ENCODE measurements at places on chromosomes 6 and 20. TPM values are rescaled to one million over a fixed set of nuclear protein-coding genes. Genes with fewer than 3 reads are reported as not detected.

The PSORS1C1 gene
- 3.8 TPM for total RNA-seq

The HAO1 gene
- not detected for total RNA-seq

The HTR1E gene
- 0.49 TPM for total RNA-seq

The BPI gene
- 0.40 TPM for total RNA-seq

The SYCP2L gene
- total RNA-seq, result 1.0 TPM

The ALDH5A1 gene
- total RNA-seq, result 19.4 TPM

- no peaks in the 10 kb centered on the region for H3K36me3 ChIP-seq
- no peaks in the 10 kb centered on the region for H3K4me1 ChIP-seq
- no peak overlapping the region for H3K4me3 ChIP-seq
- no peak overlapping the region for H3K27ac ChIP-seq
Measured at GRCh38 chr20:59644371-59644939, 40.1 kb downstream of the PHACTR3 start.

- peak; percentile 41 for DNase-seq
- no peaks in the 10 kb centered on the region for H3K36me3 ChIP-seq
- H3K27ac ChIP-seq, result peak overlapping the region; percentile 98
Measured at GRCh38 chr20:36573798-36574365, 485 bp downstream of the TGIF2 start.

GRCh38 chr20:1469306-1469905 is 2.8 kb upstream of the NSFL1C start:
- H3K4me1 ChIP-seq, result peaks cover 40% of the 10 kb centered on the region
- DNase-seq, result no peak
- no peaks in the 10 kb centered on the region for H3K36me3 ChIP-seq
- no peak overlapping the region for H3K4me3 ChIP-seq
- H3K27me3 ChIP-seq, result no peaks in the 10 kb centered on the region

DNA sequence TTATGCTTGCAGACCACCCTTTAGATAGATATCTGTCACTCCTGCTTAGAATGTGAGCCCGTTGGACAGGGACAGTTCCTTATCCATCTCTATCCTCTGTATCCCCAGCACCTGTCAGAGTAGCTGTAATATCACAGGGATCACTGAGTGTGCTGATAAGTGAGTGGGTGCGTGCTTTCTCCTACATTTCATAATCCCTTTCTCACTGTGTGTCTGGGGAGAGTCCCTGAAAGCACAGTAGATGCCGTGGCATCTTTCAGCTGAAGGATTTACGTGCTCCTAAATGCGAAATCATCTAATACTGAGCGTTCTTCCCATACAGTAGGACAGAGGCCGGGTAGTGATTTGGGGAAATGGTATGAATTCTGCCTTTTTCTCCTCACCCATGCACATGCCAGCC is 198.9 kb upstream of the SASH1 start:
- no peak overlapping the region for H3K4me3 ChIP-seq
- H3K36me3 ChIP-seq, result no peaks in the 10 kb centered on the region
- H3K27ac ChIP-seq, result no peak overlapping the region
- H3K4me1 ChIP-seq, result peaks cover 7% of the 10 kb centered on the region

- DNase-seq, result no peak
- peaks cover 9% of the 10 kb centered on the region for H3K4me1 ChIP-seq
- no peaks in the 10 kb centered on the region for H3K36me3 ChIP-seq
- no peak overlapping the region for H3K4me3 ChIP-seq
- no peaks in the 10 kb centered on the region for H3K27me3 ChIP-seq
Measured at GRCh38 chr6:111256646-111257045, 169.3 kb downstream of the SLC16A10 start.

GRCh38 chr20:3818155-3819151 is 1.9 kb upstream of the AP5S1 start:
- peak; percentile 72 for DNase-seq
- H3K27me3 ChIP-seq, result no peaks in the 10 kb centered on the region
- no peak overlapping the region for H3K4me3 ChIP-seq
- peaks cover 29% of the 10 kb centered on the region for H3K4me1 ChIP-seq
- H3K27ac ChIP-seq, result no peak overlapping the region
- peaks cover 8% of the 10 kb centered on the region for H3K36me3 ChIP-seq

- H3K27ac ChIP-seq, result no peak overlapping the region
- no peak for DNase-seq
- no peaks in the 10 kb centered on the region for H3K36me3 ChIP-seq
Measured at GRCh38 chr6:38191418-38191817, 371.9 kb downstream of the ZFAND3 start.

DNA sequence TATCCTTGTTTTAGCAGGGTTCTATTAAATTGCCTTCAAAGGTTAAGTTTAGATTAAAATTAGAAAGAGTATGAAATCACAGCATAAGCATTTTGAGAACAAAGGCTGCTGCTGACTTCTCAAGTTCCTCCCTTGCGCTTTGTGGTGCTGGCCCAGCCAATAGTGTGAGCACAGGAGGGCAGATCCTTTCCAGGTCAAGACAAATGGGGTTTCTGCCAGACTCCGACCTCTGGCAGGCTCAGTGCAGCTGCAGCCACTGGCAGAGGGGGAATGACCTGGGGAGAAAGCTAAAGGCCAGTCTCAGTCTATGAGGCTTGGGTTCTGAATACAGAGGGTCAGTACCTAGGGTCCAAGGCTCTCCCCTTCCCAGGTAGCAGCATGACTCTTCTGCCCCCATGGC is 27.0 kb downstream of the CLIC5 start:
- peak; percentile 24 for DNase-seq
- no peaks in the 10 kb centered on the region for H3K27me3 ChIP-seq
- peak overlapping the region; percentile 76 for H3K27ac ChIP-seq
- no peak overlapping the region for H3K4me3 ChIP-seq
- no peaks in the 10 kb centered on the region for H3K36me3 ChIP-seq

Data from thyroid gland (tissue), 4 donors.